EL (cell line): ENCODE measurements at places on chromosomes 11 and 22.

- DNase-seq, result no peak
Measured at GRCh38 chr11:57230791-57231538, 6.1 kb downstream of the APLNR start.

DNA sequence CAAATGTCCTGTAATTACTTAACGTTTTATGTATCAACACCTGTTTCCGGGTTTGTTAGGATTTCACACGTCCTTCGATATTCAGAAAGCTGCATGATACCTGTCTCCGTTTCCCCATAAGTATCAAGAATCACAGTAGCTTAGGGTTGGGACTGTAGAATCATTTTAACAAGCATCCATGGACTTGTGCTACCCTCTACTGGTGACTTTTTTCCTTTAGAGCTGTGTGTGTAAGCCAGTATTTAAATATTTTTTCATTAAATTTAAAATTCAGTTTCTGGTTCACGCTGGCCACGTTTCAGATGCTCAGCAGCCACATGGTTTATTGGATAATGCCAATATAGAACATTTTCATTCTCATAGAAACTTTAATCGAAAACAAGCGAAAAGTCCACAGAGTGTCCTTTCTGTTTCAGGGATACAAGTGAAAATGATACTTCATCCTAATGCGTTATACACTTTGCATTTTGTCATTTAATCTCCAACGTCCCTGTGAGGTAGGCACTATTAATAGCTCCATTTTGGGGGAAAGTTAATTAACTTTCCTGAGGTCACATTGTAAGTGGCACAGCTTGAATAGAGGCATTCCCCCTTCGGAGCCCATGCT, 61.5 kb upstream of the SLC25A18 start:
- peak; percentile 60 for DNase-seq

GRCh38 chr22:19214078-19214473, 35.5 kb upstream of the SLC25A1 start:
- DNase-seq, result no peak

DNA sequence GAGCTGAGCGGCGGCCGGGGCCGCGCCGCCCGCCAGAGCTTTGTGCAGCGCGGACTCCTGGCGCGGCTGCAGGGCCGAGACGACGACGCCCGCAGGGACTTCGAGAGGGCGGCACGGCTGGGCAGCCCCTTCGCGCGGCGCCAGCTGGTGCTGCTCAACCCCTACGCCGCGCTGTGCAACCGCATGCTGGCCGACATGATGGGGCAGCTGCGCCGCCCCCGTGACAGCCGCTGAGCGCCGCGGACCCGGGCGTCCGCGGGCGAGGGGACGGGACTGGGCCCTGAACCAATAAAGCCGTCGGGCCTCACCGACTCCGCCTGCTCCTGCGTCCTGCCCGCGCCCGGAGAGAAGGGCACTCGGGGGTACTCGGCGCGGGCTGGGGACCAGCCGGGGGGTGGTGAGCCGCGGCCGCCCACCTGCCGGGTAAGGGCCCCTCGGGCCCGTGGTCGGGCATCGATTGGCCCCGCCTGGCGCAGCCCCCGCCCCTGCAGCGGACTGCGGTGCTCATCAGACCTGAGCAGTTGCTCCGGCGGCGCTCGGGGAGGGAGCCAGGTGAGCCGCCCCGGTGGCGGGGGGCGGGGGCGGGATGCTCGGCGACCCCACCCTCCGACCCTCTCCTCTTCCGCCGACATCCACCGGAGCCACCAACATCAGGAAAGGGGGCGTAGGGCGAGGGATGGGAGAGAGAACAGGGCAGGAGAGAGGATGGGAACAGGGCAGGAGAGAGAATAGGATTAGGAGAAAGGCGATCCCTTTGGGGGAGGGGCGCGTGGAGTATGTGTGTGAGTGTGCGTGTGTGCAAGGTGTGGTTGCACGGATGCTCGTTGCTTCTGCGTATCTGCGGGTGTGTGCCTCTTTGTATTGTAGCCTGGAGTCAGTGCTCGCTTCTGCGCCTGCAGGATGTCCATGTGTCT, at the start of gene TMEM25:
TSS of gene TMEM25 (plus strand) at position 510 of the 914 bp plus-strand sequence. CDS start 610 bp downstream, outside the sequence.
- DNase-seq, result peak; percentile 49

- DNase-seq, result no peak
Measured at GRCh38 chr11:58921778-58922390, 17.4 kb upstream of the GLYATL1 start.

DNA sequence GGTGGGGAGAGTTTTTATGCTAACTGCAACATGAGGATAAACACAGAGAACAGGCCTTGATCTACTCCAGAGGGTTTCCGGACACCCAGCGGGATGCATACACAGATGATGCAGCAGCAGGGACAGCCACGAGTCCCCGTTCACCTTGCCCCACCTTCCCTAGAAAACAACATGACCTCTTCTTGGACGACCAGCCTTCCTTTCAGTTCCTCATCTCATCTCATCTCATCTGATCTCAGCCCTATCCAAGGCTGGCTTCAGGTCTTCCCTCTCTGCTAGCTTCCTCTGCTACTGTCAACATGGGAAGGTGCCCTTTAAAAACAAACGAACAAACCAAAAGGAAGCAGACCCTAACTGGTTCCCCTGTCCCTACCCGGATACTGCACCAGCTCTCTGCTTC, 1356.2 kb downstream of the TBC1D22A start:
- DNase-seq, result no peak

DNA sequence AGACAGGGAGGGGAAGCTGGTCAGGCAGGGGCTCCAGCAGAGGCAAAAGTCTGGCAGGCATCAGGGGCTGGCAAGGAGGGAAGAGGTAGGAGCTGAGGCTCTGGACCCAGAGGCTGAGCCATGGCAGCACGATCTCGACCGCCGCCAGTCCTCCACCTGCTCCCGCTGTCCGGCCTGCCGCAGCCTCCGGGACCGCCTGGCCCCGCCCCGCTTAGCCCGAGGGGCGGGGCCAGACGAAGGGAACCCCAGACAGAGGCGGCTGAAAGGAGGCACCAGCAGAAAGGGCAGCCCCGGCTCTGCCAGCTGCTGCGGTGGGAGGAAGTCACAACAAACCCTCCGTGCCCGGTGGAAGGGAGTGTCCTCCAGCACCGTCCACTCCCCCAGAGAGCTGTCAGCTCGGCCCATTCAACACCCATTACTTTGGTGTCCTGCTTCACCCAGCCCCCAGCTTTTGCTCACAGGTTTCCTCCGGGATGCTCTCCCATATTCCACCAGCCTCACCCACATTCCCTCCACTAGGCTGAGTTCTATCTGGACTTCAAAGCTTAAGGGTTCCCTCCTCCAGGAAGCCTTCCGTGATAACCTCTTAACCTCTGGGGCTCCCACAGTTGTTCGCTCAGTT, at the start of gene MFNG:
TSS of gene MFNG (minus strand) at position 161 of the 622 bp plus-strand sequence. CDS start 207 bp downstream, outside the sequence.
- peak; percentile 69 for DNase-seq

DNA sequence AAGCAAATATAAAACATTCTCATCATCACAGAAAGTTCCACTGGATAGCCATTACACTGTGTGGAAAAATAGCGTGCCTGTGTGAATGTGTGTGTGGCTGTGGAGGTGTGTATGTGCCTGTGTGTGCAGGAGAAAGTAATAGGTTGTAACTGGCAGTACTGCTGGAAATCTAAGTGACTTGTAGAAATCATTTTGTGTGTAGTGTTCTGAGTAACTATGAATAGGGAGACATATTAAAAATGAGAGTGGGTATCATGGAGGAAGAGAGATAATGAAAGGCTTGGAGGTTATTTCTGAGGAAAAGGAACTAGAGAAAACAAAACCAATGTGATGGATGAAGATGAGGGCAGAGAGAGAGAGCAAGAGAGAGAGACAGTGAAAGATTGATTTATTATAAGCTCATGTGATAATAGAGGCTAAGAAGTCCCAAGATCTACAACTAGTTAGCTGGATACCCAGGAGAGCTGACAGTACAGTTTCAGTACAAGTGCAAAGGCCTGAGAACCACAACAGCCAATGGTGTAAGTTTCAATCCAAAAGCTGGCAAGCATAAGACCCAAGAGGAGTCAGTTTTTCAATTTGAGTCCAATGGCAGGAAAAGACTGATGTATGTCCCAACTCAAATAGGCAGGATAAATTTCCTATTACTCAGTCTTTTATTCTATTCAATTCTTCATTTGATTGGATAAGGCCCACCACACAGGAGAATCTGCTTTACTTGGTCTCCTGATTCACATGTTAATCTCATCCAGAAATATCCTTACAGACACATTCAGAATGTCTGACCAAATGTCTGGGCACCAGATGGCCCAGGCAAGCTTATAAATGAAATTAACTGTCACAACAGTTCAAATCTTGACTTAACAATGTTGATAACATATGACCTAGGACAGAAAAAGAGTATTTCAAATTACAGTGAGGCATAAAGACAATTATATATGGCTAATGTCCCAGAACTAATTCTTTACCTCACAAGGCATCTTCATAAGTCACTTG, 14.9 kb downstream of the KBTBD3 start:
- DNase-seq, result no peak

DNA sequence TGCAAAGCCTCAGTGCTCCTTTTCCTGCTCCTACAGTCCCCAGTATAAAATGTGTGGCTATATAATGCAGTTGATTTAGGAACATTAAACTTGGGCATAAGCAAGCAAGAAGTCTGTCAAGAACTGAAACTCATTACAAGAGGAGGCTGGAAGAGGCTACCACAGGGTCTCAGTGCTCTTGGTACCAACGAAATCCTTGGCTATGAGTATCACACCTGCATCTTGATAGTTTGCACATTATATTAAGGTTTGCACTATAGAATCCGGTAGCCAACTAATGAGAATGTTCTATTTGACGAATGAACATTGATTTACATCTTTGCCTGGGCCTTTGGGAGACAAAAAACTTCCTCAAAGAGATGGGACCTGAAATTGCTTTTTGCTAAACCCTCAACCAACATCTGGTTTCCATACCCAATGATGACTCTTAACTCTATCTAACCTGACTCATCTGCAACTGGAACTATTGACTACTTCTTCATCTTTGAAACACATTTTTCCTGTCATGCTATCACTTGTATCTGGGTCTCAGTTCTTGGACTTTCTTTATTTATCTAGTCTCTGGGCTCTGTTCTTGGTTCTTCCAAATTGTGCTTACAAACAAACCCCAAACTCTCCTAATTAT, 207.2 kb upstream of the CTSC start:
- no peak for DNase-seq

DNA sequence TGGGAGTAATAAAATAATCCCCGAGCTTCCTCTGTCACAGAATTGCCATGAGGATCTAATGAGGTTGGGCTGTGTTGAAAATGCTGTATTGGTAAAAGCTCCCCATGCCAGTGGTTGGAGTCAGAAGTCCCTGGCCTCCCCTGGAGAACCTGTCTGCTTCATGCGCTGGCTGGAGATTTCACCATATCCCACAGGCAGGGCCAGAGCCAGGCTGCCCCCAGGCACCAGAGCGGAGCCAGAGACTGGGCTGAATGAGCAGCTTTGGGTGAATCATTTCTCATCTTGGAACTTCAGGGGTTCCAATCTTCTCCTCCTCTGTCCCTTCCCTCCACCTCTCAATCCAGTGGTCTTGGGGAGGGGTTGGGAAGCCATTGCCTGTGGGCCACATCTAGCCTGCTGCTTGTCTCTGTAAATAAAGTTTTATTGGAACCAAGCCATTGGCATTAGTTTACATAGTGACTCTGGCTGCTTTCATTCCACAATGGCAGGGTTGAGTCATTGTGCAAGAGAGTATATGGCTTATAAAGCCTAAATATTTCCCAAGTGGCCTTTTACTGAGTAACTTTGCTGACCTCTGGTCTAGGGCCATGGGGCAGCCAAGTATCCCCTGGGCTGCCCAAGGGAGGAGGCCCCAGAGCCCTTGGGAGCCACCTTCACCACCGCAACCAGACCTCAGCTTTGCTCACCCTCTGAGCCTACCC, 35.2 kb downstream of the LRRC10B start:
- DNase-seq, result peak; percentile 52

DNA sequence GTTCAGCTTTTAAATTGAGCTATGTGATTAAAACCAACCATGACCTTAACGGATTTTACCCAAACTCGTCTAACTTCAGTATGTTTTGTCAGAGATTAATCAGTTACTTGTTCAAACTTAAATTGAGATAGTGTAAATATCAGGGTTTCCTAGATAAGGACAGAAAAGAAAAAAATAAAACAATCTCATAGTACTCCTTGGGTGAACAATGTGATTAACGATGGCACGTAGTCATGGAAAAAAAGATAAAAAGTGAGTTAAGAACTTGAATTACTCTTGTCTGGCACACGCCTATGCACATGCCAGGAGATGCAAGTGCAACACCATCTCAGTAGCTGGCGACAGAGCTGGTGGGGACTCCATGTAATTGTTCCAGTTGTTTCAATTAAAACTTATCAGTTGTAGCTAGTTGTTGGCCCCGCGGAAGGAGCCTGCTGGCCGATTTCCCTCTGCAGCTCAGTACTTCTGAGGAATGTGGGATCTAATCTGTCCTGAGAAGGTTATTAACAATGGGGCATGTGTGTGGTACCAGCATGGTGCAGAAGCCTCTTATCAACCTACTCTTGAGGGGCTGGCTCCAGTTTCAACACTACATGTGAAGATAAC, 3.0 kb downstream of the RASSF10 start:
- no peak for DNase-seq

GRCh38 chr11:113021111-113021510, 59.9 kb downstream of the NCAM1 start:
- no peak for DNase-seq

GRCh38 chr11:16380941-16381568, 24.7 kb upstream of the SOX6 start:
- no peak for DNase-seq

- no peak for DNase-seq
Measured at GRCh38 chr11:83938148-83938547, 652.0 kb upstream of the CCDC90B start.

DNA sequence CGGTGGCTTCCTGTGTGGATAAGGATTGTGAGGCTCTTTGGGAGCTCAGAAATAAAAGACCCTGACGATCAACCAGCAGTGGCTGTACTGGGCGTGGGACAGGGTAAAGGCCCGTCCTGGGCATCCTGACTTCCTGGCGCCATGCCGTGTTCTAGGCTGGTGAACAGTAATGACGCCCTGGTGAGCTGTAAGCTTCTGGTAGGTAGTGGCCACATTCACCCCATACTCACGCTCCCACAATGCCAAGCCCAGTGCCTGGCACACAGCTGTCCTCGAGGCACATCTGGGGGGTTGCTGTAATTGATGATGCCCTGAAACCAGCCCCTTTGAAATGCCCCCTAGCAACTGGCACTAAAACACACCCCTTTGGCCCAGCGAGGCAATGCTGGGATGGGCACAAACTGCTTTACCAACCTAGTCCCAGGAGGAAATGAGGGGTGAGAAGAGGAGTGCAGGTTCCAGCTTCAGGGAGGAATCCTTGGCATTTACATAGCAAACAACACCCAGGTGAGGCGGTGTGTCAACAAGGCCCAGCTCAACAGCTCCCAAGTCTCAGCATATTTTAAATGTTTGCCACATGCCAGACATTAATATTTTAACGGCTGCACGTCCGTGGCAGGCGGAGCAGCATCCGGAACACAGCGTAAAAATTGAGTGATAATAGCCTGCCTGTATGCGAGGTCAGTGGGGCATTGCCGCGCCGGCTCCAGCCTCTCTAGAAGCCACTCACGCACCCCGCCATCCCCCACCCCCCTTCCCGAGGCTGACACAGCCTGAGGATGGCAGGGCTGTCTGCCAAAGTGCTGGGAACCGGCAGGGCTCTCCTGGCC, 79.3 kb downstream of the DSCAML1 start:
- DNase-seq, result no peak

GRCh38 chr22:40196628-40197360, 19.1 kb downstream of the TNRC6B start:
- peak; percentile 93 for DNase-seq
